ENCODE measurements at places on chromosomes 11 and 22.
A peak's percentile ranks its signal among the peaks of the same experiment; 100 is the strongest.

- DNase-seq: peak; percentile 99
Observed at GRCh38 chr11:102010776-102011494, 36.3 kb upstream of the CFAP300 start.

DNA sequence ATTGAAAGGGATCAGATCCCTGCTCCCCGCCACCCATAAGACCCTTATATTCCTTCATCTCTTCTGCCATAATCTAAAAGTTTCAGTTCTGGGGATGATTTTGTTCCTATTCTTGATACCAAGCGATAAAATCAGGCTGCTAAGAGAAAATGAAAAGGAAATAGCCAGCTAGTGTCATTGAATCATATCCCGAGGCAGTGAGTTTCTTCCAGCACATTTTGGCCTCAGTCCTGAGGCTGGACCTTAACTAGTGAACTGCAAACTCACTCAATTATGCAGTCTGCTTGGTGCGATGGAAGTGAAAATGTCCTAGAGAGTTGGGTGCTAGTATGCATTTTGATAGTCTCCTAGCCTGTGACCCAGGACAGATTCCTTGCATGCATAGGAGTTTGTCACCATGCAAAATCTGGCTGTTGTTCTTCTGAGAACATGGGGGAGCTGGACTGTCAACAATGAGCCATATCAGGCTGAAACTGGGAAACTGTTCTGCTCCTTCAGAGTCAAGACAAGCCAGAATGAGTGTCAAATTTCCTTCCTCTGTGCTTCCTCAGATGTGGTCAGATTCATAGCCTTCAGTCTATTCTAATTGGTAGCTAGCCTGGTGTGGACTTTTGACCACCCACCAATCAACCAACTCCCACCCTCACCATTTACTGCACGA, 102.9 kb downstream of the CCDC81 start:
- no peak for DNase-seq

DNA sequence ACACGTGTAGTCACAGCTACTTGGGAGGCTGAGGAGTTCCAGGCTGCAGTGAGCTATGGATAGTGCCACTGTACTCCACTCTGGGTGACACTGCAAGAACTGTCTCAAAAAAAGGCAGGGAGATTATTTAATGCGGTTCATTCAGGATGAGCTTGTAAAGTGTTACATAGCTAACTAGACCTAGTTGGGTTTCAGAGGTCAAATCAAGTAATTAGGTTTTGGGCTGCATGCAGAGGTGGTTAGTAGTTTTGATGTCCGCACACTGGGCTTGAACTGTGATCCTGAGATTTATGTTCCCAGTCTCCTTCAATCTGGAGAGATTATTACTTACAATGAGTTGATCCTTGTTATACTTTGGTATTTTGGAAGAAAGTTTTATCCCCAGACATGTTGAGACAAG, 2.1 kb upstream of the RBM4 start:
- DNase-seq: no peak

DNA sequence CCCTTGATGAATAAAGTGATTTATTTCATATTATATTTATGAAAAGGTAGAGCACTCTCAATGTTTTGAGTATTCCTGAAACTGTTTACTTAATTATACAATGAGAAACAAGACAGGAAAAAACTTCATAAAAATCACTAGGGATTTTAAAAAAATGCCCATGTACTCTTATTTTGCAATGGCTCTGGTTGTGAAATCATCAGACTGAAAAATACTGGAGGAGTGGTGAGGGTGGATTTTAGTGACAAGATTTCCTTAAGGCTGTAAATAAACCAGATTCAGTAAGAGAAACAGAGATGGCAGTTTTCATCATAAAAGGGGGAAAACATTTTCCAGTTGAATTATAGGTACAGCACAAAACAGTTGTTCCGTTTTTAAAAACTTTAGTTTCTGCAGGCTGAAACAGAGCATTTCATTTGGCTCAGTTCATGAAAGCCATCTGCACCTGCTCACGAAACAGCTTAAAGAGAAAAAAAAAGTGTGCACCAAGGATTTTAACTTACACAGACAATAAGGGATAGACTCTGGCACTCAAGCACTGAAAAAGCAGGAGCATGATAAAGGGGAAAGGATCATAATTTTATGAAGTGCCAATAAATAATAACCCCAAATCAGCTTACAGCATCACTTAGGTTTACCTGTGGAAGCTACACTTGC, 100.7 kb downstream of the MAML2 start:
- DNase-seq: no peak

DNA sequence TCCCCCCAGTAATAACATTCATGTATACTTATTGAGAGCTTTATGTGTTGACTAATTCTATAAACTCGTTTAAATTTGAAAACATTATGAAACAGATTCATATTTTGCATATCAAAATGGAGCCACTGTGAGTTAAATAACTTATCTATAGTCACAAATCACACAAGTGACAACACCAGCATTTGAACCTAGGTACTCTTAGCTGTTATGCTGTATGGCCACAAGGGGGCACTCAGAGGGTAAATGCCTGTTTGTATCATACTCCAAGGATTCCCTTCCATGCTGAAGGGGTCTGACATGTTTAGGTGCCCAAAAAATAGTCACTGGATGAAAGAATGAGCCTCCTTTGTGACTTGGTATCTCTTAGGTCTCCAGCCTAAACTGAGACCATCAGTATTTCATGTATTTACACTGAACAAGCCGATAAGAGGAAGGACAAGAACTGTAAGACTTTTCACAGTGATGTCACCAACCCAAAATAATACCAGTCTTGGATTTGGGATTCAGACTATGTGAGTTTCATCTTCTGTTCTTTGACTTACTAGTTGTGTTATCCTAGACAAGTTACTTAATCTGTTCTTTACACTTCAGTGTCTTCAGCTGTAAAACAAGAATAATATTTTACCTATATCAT, 12.2 kb upstream of the OR52D1 start:
- DNase-seq: peak; percentile 39

DNA sequence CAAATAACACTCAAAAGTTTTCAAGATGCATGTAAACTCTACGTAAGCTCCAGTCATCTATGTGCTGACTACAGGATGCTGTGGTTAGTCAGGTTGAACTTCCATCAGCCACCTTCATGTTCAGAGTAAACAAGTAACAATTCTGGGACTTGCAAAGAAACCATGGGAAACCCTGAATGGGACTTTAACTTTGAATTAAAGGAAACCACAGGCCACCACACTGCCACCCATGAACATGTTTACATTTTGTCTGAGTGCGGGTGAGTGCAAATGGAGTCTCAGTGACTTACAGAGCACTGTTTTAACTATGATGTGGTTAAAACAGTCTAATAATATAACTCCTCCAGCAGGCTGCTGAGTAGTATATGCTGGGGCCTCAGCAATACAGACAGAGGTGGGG, 12.9 kb upstream of the SYTL2 start:
- DNase-seq: no peak

DNA sequence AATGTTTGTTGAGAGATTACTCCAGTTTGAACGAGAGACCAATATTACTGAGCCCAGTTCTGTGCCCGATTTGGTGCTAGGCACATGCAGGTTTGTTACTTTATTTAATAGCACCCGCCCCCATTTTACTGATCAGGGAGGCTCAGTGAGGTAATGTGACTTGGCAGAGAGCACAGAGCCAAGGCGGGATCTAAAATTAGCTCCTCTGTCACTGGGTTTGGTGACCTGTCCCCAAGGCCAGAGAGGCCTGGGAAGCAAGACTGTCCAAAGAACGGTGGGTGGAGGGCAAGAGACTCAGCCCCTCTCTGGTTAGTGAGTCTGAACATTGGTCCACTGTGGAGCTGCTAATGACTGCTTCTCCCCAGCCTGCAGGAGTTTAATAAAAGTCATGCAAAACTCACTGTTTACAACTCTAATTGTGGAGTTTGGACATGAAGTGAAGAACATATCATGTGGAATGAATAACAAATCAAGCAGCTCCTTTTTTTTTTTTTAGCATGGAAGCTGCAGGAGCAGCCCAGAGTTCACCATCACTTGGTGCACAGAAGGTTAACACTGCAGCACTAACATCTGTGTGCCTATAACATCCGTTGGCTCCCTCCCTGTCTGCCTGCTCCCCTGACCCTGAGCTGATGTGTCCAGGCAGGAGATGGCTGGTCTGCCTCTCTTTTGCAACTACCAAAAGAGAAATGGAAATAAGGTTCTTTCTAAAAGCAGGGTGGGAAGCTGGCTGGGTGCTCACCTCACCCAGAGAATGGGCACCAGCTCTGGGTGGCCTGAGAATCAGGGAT, 39.0 kb downstream of the CSNK2A3 start:
- DNase-seq: no peak

DNA sequence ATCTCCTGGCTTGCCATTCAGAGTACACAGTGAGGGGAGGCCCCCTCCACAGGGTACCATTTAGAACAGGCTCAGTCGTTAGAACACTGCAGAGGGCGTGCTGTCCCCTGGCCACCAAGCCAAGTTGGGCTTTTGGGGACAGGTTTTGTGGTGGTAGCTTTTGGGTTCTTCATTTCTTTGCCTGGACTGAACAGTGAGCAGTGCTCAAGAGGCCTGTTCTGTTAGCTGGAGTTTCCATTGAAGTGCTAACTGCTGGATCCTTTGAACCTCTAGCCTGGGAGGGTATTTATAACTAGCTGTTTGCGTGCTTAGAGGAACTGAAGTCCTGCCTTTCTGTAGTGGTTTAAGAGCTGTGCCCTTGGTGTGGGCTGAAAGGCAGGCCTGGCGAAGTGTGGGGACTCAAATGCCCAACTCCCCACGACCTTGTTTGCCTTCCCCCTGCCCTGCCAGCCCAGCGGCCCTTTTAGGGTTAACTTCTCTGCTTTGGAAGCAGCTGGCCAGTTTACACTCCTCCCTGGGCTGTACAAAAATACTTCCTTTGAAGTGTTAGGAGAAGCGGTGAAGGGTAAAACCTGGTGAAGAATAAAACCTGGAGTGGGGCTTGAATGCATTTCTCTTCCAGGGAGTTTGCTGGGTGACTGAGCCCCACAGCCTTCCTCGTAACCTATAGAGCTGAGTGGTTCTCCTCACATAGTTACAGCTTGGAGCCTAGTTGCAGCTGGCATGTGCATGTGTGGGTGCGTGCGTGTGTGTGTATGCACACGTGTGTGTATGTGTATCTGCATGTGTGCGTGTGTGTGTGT, 34.6 kb downstream of the ZNRF3 start:
- DNase-seq: no peak

- no peak for DNase-seq
Observed at GRCh38 chr11:111983187-111983986, 41.8 kb upstream of the DLAT start.

- DNase-seq: peak; percentile 89
Observed at GRCh38 chr22:42688241-42689211, 32.1 kb downstream of the A4GALT start.

DNA sequence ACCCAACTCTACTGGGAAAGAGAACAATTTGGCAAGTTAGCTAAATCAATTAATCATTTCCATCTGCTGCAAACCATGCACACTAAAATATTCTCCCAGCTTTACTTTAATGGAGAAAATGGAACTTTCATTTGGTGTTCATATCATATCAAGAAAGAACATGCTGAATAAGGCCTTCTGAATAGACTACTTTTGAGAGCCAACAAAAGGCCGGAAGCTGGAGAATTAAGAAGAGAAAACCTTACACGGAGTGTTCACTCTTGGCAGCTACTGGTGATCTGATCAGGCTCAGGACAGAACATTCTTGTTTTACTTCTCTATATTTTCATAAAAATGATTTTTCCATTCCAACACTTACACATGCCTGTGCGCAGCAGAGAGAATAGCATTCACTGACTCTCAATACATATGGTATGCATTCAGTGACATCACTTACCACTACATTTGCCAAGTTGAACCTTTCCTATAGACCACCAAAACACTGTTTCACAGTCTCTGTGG, 165.3 kb downstream of the TTC28 start:
- DNase-seq: no peak

- DNase-seq: peak; percentile 80
Observed at GRCh38 chr22:41966607-41967240, 2.5 kb upstream of the SEPTIN3 start.

- DNase-seq: no peak
Observed at GRCh38 chr22:43852573-43853327, 9.6 kb downstream of the SULT4A1 start.
